ENCODE measurements at places on chromosomes 5 and 9. TPM values are rescaled to one million over a fixed set of nuclear protein-coding genes. Genes with fewer than 3 reads are reported as not detected.

Gene OR1J2
- not detected for total RNA-seq

Gene HSPB3
- total RNA-seq, result not detected

Gene TTC16
- 8.2 TPM for total RNA-seq

Gene PCDH12
- not detected for total RNA-seq

Gene BOD1
- total RNA-seq, result 39.4 TPM

Gene FAM53C
- total RNA-seq, result 28.6 TPM
